ENCODE measurements at places on chromosomes 16 and 17. TPM values are rescaled to one million over a fixed set of nuclear protein-coding genes. Genes with fewer than 3 reads are reported as not detected.
A peak's percentile ranks its signal among the peaks of the same experiment; 100 is the strongest.

DNA sequence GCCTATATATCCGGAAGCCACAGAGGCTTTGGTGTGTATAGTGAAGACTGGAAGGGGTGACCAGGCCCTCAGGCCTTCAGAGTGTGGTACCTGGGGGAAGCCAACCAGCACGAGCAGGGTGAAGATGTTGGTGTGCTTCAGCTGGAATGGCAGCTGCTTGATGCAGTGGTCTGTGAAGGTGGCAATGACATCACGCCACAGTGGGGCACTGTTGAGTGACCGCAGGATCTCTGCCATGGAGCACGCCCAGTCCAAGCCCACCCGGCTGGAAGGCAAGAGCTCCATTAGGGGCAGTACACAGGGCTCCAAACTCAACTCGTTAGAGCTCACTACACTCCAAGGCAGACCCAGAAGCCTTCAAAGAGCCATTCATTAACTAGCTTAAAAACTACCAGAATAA lies 68.5 kb upstream of the ATP2A3 start:
- H3K4me1 ChIP-seq, result no peaks in the 10 kb centered on the region
- H3K4me3 ChIP-seq, result no peak overlapping the region
- H3K36me3 ChIP-seq, result peaks cover 40% of the 10 kb centered on the region
- H3K27me3 ChIP-seq, result no peaks in the 10 kb centered on the region
- H3K27ac ChIP-seq, result no peak overlapping the region

DNA sequence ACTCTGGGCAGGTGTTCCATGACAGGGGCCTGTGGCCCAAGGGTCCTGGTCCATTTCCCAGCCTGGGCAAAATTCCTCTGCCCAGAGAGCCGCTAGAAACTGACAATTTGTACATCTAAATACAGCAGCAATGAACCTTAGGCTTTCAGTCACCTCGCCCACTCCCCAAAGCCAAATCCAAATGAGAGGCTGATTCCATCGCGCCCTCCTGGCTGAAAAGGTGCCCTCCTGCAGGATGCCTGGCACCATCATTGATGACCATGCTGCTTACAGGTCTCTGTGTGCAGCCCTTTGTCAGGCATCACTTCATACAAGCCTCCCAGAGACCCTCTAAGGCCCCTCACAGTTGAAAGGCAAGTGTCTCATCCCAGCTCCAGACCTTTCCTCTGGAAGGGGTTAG lies 114.7 kb downstream of the C16orf78 start:
- DNase-seq, result no peak
- no peaks in the 10 kb centered on the region for H3K36me3 ChIP-seq

DNA sequence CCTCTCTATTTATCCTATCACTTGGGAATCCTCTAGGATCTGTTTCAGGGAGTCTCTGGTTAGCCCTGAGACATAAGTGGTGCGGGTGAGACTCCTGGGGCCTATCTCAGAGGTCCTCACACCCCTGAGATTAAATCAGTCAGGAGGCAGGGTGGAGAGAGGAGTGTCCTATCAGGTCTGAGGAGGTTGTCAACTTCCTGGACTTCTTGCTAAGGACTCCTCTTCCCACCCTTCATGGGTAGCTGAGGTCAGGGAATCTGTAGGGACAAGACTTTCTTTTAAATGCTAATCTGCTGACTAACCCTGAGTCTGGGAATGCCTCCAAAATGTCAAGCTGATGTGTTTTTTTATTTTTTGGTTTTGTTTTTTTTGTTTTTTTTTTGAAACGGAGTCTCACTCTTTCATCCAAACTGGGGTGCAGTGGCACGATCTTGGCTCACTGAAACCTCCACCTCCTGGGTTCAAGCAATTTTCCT lies 6.6 kb upstream of the ARMC5 start:
- H3K4me1 ChIP-seq, result peaks cover 22% of the 10 kb centered on the region
- peak overlapping the region; percentile 39 for H3K27ac ChIP-seq
- no peak for DNase-seq
- H3K36me3 ChIP-seq, result no peaks in the 10 kb centered on the region

DNA sequence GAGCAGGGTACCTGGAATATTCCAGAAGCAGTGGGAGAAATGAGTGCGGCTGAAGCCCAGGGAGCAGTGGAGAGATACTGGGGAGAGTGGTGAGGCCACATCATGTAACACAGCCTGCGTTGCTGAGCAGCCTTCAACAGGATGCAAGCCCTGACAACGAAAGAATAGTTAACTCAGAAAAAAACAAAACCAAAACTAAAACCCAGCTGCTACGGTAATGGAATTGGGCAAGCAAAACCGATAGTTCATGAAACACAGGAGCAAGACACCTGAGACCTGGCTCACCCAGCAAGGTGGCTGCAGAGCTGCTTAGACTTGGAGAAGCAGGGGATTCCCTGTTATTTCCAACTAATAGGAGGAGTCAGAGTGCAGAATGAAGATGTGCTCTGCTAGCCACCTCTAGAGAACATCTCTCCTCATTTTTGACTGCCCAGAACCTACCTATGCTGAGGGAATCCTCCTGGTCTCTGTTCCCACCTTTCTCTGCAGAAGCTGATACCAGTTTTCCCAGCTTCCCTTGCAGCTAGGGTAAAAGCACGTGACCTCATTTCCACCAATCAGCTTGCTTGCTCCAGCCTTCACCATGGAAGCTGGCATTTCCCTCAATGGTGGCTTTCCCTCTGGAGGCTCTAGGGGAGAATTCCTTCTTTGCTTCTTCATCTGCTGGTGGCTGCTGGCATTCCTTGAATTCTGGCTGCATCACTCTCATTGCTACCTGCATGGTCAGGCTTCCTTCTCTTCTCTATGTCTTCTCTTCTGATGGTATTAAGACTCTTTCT lies 59.4 kb upstream of the XYLT1 start:
- no peak overlapping the region for H3K4me3 ChIP-seq
- H3K4me1 ChIP-seq, result no peaks in the 10 kb centered on the region
- H3K36me3 ChIP-seq, result no peaks in the 10 kb centered on the region
- DNase-seq, result no peak
- no peak overlapping the region for H3K27ac ChIP-seq
- H3K27me3 ChIP-seq, result peaks cover 12% of the 10 kb centered on the region

The ABCC3 gene
- total RNA-seq, result 10.6 TPM

DNA sequence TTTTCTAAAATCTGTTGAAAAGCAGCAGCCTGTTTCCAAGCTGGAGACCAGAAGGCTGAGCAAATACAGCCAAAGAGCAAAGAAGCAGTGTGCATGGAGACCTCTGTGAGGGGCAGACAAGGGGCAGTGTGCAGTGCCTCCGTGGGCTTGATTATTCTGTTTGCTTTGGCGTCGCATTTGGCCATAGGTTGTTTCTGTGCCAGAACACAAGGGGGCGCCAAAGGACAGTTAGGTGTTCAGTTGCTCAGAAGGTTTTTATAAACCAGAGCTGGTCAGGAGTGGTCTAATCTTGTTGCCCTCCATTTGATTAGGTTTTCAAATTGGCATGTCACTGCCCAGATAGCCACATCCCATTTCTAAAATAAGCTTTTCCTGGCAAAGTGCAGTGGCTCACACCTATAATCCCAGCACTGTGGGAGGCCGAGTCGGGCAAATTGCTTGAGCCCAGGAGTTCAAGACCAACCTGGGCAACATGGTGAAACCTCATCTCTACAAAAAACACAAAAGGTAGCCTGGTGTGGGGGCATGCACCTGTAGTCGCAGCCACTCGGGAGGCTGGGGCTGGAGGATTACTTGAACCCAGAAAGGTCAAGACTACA lies 10.6 kb downstream of the MYH3 start:
- DNase-seq, result no peak
- no peaks in the 10 kb centered on the region for H3K4me1 ChIP-seq
- H3K27ac ChIP-seq, result no peak overlapping the region
- no peak overlapping the region for H3K4me3 ChIP-seq
- H3K36me3 ChIP-seq, result no peaks in the 10 kb centered on the region

DNA sequence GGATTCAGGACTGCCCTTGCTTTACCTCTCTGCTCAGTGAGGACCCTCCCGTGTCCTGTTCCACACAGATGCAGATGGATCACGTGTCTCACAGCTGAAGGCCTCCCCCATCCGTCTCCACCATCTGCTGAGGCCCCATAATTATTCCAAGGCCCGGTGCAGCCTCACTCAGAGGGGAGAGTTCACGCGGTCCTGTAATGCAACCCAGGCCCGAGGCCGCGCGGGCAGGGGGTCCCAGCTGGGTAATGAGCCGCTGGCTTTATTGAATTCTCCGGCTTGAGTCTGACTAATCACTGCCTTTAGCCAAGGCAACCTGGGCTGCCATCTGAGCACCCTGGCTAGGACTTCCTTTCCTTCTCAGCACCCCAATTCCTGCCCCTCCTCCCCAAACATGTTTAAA lies 4.4 kb upstream of the WFIKKN2 start:
- no peak for DNase-seq
- peaks cover 59% of the 10 kb centered on the region for H3K4me1 ChIP-seq
- peak overlapping the region; percentile 53 for H3K4me3 ChIP-seq
- peak overlapping the region; percentile 63 for H3K27ac ChIP-seq

DNA sequence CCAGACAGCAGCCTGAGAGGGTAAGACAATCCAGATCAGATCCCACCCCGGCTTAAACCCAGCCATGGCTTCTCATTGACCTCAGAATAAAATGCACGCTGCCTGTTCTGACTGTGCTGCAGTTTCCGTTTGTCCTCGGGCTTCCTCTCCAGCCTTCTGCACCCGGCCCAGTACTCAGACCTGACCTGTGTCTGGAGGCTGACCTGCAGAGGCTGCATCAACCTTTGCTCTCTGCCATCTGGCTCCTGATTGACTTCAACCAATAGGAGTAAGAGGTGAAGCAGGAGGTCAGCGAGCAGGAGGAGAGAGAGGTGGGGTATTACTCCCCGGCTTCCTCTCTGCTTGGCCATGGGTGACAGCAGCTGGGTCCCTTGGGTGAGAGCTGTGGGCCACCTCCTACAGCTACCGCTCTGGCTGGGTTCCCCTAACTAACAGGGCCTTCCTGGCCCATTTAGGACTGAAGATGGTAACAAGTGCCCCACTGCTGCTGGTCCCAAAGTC lies 46.7 kb downstream of the C16orf82 start:
- no peak overlapping the region for H3K27ac ChIP-seq
- no peak overlapping the region for H3K4me3 ChIP-seq
- peaks cover 23% of the 10 kb centered on the region for H3K27me3 ChIP-seq
- H3K36me3 ChIP-seq, result no peaks in the 10 kb centered on the region

DNA sequence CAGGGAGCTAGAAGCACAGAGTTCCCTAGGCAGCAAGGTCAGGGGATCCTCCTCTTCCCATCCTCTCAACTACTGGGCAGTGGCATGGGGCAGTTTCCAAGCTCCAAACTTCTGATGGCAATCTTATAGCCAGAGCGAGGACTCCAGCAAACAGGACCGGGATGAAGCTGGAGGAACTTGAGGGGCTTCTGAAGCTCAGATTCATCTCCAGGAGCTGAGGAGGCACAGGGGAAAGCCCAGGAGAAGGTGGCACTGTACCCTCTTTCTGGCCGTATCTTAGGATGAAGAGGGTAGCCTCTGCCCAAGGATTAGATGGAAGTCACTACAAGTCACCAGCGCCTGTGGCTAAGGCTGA lies 50.0 kb upstream of the RPL38 start:
- no peak for DNase-seq
- no peaks in the 10 kb centered on the region for H3K4me1 ChIP-seq
- no peak overlapping the region for H3K27ac ChIP-seq
- no peak overlapping the region for H3K4me3 ChIP-seq
- H3K27me3 ChIP-seq, result peaks cover 25% of the 10 kb centered on the region
- no peaks in the 10 kb centered on the region for H3K36me3 ChIP-seq

The RCVRN gene
- total RNA-seq, result not detected

GRCh38 chr17:77566566-77567138 lies 391.9 kb upstream of the TNRC6C start:
- peaks cover 4% of the 10 kb centered on the region for H3K4me1 ChIP-seq
- no peak for DNase-seq
- peaks cover 16% of the 10 kb centered on the region for H3K27me3 ChIP-seq
- no peaks in the 10 kb centered on the region for H3K36me3 ChIP-seq
- H3K27ac ChIP-seq, result no peak overlapping the region
- no peak overlapping the region for H3K4me3 ChIP-seq

GRCh38 chr17:46719891-46720290 lies 98.6 kb downstream of the WNT3 start:
- DNase-seq, result no peak
- no peak overlapping the region for H3K27ac ChIP-seq
- peaks cover 14% of the 10 kb centered on the region for H3K36me3 ChIP-seq
- peaks cover 3% of the 10 kb centered on the region for H3K4me1 ChIP-seq
- H3K4me3 ChIP-seq, result no peak overlapping the region

GRCh38 chr16:11824362-11824761 lies 27.0 kb downstream of the RSL1D1 start:
- H3K4me1 ChIP-seq, result peaks cover 4% of the 10 kb centered on the region
- DNase-seq, result no peak
- no peak overlapping the region for H3K4me3 ChIP-seq
- no peaks in the 10 kb centered on the region for H3K27me3 ChIP-seq
- peak overlapping the region; percentile 48 for H3K27ac ChIP-seq
- no peaks in the 10 kb centered on the region for H3K36me3 ChIP-seq

DNA sequence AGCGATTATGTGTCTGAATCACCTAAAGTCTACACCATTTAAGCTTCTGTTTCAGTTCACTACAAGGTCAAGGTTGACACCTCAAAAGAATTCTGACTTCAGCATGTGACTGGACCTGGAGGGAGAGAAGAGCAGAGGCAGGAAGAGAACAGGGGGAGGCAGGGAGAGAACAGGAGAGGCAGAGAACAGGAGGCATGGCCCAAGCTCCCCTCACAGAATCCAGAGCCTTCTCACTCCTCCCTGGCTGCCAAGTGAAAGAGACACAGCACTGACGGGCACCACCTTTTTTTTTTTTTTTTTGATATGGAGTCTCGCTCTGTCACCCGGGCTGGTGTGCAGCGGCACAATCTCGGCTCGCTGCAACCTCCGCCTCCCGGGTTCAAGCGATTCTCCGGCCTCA lies 11.4 kb downstream of the GGA2 start:
- H3K4me3 ChIP-seq, result no peak overlapping the region
- peaks cover 8% of the 10 kb centered on the region for H3K36me3 ChIP-seq
- peaks cover 14% of the 10 kb centered on the region for H3K4me1 ChIP-seq
- no peaks in the 10 kb centered on the region for H3K27me3 ChIP-seq
- H3K27ac ChIP-seq, result no peak overlapping the region

DNA sequence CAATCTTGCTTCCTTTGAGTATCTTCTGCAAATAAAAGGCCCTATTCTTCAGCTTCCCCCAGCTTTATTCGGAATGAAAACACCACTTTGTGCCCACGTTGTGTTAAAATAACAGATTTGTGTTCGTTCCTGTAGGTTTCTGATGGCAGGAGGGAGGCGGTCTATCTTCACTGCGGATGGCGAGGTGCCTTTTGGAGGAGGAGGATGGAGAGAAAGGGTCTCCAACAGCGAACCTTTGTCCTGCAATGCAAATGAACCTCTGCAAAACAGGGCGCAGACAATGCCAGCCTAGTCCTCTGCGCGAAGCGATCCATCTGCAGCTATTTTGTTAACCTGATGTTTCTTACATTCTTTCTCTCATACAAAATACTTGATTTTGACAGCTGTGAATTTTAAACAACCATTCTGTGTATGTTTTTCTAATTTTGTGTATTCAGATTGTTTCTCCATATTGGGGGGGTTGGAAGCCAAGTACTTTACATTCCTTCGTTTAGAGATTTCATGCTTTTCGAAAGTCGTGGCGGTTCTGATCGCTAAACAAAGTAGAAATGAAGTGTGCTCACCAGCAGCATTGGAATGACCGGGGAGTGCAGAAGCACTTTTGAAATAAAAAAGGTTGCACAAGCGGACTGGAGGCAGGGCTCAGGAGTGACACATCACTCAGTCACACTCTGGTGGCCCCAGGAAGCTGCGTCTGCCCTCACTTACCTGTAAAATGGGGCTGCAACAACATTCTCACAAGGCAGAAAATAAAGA lies 279.0 kb upstream of the IRX5 start:
- H3K36me3 ChIP-seq, result no peaks in the 10 kb centered on the region
- peak overlapping the region; percentile 4 for H3K4me3 ChIP-seq
- H3K27me3 ChIP-seq, result peaks cover 35% of the 10 kb centered on the region
- H3K27ac ChIP-seq, result no peak overlapping the region
- H3K4me1 ChIP-seq, result peaks cover 49% of the 10 kb centered on the region
- no peak for DNase-seq

All from type B pancreatic cell (in vitro differentiated cells).